GM23338 (cell line): ENCODE measurements at places on chromosomes 12 and 14. TPM values are rescaled to one million over a fixed set of nuclear protein-coding genes. Genes with fewer than 3 reads are reported as not detected.
A peak's percentile ranks its signal among the peaks of the same experiment; 100 is the strongest.

FLVCR2 gene
- total RNA-seq: 3.1 and 3.3 TPM in 2 replicates

GRCh38 chr12:49198431-49199155, 9.7 kb upstream of the TUBA1A start:
- peak; percentile 63 for DNase-seq

DNA sequence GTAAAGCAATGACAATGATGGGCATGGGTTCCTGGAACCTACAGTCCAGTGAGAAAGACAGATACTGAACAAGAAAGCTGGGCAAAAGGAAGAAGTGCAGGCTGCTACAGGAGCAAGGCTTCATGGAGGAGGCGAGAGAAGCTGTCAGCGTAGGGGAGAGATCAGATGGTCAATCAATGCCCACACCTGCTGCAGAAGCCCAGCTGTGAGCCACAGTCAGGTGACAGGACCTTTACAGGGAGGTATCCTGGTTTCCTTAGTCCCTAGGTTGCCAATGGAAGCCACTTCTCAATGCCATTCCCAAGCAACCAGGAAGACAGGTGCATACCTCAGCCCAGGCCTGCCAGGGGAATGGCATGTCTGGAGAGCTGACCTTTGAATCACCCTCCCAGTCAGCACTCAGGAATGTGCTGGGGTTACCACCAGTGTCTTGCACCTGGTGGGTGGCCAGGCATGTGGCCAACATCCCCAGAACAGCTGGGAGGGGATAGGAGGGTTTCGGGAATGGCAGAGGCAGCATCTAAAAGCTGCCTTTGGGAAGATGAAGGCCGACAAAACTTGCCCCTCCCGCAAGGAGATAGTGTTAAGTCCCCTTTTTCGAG, 170.3 kb downstream of the TTC7B start:
- peak; percentile 81 for DNase-seq

DNA sequence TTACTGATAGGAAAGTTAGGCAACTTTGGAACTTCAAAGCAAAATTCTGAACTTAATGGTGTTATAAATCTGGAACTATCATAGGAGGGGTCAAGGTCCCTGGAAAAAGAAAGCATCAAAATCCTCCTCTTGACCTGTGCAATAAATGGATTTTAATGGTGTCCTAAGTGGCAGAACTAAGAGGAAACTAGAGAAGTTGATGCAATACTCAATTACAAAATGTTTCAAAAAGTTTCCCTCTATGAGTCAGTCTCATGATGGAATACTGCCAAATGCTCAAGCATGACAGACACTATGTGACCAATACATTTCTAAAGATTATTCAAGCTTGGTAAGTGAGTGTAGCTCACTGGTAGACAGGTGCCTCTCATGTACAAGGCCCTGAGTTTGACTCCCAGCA, 47.7 kb upstream of the ERGIC2 start:
- no peak for DNase-seq

DNA sequence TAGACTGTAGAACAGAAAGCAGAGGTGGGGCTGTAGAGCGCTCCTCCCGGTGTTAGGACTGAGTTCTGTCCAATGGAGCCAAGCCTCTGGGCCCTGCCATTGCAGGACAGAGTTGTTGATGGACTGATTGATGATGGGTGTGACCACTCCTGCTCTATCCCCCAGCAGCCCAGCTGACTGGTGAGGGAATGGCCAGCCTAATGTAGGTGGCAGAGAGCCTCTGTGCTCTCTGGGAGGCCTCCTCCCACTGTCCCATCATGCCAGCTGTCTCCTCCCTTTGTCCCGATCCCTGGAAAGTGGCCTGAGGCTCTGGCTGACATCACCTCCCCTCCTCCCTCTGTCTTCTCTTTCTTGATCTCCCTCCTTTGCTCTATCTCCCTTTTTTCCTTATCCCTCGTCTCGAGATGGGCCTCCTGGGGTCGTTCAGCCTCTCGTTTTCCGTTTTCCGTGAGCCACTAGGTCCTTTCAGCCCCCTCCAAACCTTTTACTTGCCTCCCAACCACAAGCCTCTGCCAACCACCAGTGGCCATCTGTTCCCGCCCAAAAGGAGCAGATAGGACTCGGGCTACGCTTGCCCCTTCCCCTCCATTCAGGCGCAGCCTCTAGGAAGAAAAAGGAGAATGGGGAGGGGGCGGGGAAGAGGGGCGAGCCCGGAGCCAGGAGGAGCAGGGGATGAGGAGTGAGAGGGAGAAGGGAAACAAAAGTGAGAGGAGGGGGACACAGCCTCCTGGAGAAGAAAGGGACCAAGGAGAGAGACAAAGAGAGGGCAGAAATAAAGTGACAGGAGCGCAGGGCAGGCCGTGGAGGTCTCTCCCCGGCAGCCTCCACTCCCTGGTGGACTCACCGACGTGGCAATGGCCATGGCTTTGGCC, 572 bp downstream of the EFS start:
- peak; percentile 79 for DNase-seq

GRCh38 chr14:82528016-82528415, 994.4 kb upstream of the SEL1L start:
- no peak for DNase-seq

GRCh38 chr12:102167821-102168604, 29.6 kb downstream of the PMCH start:
- no peak for DNase-seq
